Stimulated activated CD8-positive, alpha-beta memory T cell treated with anti-CD3 and anti-CD28 coated beads, Interleukin-4, amount 100 ng/mL, for 4 hours (primary cell): ENCODE measurements at places on chromosomes 7 and 10.

DNA sequence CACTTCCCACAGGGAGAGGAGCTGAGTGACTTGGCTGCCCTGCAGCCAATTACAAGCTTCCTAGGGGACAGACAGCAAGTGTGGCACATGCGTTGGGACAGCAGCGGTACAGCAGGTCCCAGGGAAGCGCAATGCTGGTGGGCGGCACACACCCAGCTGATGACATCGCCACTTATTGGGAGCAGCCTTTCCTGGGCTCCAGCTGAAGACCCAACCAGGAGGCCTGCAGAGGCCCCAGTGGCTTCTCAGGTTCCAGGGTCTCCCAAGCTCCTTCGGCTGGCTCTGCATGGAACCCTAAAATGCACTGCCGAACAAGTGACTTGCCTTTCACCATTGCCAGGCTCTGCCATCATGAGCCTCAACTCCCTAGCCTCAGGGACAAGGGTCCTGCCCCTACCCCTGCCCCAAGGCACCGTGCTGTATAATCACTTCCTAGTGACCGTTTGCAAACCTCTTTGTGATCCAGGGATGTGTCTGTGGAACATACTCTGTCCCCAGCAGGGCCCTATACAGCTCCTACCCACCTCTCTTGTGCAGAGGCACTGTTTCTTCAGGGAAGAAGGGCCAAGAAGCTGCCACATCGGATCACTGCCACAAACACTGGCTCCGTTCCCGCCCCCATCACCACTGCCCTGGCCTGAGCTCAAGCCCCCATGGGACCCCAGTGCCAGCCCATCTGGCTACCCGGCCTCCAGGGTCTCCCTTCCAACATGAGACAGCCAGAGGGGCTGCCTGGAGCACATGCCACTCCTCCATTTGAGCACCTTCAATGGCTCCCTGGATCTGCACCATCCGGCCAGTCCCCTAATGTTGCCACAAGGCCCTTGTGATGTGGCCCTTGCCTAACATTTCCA, 19.3 kb upstream of the SLIT1 start:
- no peak for DNase-seq

- no peak for DNase-seq
Measured at GRCh38 chr7:45689797-45690761, 115.9 kb downstream of the ADCY1 start.

GRCh38 chr10:6203331-6204062, 765 bp downstream of the PFKFB3 start:
- DNase-seq, result peak; percentile 19

GRCh38 chr10:126130271-126130710, 233.9 kb downstream of the FANK1 start:
- no peak for DNase-seq

GRCh38 chr10:10985361-10985760, 32.3 kb upstream of the CELF2 start:
- DNase-seq, result no peak

- DNase-seq, result no peak
Measured at GRCh38 chr7:41206267-41206666, 496.6 kb downstream of the INHBA start.

DNA sequence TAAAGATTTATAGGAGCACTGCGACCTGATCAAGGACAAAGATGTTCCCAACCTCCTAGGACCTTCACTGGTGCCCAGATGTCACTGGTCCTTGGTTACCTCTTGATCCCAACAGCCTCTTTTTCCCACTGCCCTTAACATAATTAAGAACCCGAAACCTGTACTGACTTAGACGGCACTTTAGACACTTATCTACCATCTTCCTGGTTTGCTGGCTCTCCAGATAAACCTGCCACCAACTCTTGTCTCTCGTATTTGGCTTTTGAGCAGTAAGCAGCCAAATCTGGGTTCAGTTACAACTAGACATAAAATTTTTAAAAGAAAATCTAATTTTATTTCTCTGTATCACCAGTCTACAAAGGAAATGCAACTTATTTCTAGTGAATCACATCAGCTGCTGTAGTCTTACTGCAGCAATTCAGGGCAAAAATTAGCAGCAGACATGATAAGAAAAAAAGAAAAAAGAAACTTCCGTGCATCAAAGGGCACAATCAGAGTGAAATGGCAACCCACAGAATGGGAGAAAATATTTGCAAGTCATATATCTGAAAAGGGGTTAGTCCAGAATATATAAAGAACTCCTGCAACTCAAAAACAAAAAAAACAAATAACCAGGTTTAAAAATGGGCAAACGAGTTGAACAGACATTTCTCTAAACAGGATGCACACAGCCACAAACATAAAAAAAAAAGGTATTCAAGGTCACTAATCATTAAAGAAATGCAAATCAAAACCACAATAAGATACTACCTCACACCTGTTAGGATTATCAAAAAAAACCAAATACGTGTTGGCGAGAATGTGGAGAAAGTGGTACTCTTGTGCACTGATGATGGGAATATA, 9.4 kb downstream of the ASB13 start:
- no peak for DNase-seq

- DNase-seq, result no peak
Measured at GRCh38 chr7:129066290-129067131, 11.6 kb upstream of the TNPO3 start.

GRCh38 chr7:145147865-145148264, 312.0 kb upstream of the TPK1 start:
- no peak for DNase-seq

- DNase-seq, result no peak
Measured at GRCh38 chr7:157568770-157569584, 232.2 kb downstream of the DNAJB6 start.
